ENCODE measurements at places on chromosomes 7 and 10. TPM values are rescaled to one million over a fixed set of nuclear protein-coding genes. Genes with fewer than 3 reads are reported as not detected.
A peak's percentile ranks its signal among the peaks of the same experiment; 100 is the strongest.

GRCh38 chr10:32419615-32420014 lies 26.3 kb upstream of the CCDC7 start:
- DNase-seq: no peak

LBX1 gene
- 0.20 TPM for total RNA-seq

DNA sequence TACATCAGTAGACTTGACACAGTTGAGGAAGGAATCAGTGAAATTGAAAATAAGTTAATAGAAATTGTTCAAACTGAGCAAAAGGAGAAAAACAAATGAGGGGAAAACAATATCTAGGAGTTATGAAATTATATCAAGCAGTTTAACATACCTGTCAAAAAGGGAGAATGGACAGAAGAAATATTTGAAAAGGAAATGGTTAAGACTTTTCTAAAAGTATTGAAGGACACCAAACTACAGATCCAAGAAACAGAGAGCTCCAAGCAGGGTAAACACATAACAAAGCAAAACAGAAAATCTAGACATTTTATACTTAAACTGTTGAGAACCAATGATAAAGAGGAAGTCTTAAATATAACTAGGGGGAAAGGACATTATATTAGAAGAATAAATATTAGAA lies 8.6 kb upstream of the GIMAP5 start:
- no peak for DNase-seq

DNA sequence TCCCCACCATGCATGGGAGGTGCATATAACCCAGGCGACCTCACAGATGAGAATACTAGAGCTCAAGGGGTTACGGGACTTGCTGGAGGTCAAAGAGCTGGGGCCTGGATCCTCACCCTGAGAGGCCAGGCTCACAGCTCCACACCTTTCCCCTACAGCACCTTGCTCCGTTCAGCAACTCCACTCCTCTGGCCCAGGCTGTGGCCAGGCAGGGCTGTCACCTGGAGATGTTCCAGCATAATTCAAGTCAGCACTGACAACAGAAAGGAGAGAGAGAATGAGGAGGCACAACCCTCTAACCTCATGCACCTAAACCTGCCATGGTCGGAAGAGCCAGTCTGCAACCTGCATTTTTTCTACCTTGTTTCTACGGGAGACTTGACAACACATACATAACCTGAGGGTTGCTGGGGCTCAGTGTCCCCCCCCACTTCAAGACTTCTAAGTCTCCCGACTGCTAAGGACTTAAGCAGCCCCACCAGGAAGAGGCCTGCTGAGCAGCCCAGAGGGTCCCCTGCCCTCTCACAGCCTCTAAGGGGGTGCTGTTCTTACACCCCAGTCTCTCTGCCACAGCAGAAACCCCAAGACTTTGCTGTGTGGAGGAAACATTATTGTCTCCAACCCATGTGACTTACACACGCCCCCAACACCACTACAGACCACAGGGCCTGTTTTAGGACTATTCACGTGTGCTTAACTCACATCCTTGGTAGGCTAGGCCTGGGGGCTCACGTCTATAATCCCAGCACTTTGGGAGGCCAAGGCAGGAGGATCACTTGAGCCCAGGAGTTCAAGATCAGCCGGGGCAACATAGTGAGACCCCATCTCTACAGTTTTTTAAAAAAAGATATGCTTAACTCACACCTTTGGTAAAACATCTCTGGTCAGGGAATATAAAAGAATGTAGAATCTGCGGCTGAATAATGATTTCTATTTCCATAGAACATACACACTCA lies 175.6 kb downstream of the FAM107B start:
- DNase-seq: no peak

SPDYE2B gene
- not detected for total RNA-seq

GRCh38 chr10:86288695-86289576 lies 77.7 kb downstream of the GRID1 start:
- DNase-seq: no peak

TSPAN33 gene
- total RNA-seq: 2.6 TPM

DNA sequence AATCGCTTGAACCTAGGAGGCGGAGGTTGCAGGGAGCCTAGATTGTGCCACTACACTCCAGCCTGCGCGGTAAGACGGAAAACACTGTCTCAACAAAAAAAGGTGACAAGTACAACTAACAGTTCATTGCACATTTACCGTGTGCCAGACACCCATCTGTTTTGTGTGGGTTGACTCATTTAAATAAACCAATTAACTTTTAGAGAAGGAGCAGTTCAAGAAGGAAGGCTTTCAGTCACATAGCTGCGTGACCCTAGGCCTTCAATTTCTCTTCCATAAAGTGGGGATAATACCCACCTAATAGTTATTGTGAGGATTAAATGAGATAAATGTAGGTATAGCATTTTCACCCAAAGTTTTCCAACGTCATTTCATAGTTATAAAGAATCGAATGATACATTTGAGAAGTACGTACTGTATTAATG lies 52.3 kb upstream of the KDM7A start:
- DNase-seq: no peak

- no peak for DNase-seq
These were observed 50.6 kb downstream of the PRTFDC1 start for GRCh38 chr10:24901686-24902399.

- no peak for DNase-seq
These were observed 809.7 kb downstream of the CCSER2 start for GRCh38 chr10:85138046-85138445.

ATP5MK gene
- total RNA-seq: 7.3 TPM

DNA sequence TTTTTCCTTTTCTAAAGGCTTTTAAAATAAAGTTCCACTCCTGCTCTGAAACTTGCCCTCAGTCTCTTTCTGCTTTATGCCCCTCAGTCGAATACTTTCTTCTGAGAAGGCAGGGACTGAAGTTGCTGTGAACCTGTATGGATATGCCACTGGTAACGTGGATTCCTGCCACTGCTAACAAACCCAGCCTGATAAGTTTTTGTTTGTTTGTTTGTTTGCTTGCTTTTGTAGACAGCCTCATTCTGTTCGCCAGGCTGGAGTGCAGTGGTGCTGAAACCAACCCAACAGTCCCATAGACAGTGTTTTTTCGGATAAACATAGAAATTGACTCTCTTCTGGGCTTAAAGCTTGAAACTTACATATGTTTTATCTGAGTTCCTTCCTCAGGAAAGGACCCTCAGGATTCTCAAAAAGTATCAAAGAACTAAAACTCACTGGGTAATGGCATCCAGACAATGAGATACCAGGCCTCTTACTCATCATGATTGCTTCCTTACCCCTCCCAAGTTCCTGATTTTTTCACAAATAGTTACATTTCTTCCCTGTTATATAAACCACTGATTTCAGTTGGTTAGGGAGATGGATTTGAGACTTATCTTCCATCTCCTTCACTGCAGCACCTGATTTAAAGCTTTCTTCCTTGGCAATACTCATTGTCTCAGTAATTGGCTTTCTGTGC lies 273.6 kb downstream of the SDHAF3 start:
- DNase-seq: no peak

- DNase-seq: peak; percentile 18
These were observed 36.5 kb downstream of the ANKIB1 start for GRCh38 chr7:92282221-92282814.

DNA sequence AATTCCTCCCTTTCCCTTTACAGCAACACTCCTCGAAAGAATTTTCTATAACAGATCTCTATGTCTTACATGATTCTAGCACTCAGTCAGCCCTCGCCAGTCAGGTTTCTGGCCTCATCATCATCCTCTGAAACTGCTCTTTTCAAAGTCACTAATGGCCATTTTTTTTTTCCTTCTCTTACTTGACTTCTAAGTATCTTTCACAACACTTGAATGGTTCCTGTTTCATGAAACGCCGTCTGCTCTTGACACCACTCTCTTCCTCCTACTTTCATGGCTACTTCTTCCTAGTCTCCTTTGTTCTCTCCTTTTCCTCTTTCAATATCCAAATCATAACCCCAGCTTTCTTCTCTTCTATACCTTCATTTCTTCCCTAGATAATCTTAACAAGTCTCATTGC lies 100.5 kb upstream of the NRP1 start:
- no peak for DNase-seq

- no peak for DNase-seq
These were observed 24.9 kb downstream of the RPS24 start for GRCh38 chr10:78058562-78058961.

- no peak for DNase-seq
These were observed 117.9 kb downstream of the CFTR start for GRCh38 chr7:117597755-117598154.

- DNase-seq: no peak
These were observed 17.1 kb downstream of the DUSP5 start for GRCh38 chr10:110514848-110515247.

DNA sequence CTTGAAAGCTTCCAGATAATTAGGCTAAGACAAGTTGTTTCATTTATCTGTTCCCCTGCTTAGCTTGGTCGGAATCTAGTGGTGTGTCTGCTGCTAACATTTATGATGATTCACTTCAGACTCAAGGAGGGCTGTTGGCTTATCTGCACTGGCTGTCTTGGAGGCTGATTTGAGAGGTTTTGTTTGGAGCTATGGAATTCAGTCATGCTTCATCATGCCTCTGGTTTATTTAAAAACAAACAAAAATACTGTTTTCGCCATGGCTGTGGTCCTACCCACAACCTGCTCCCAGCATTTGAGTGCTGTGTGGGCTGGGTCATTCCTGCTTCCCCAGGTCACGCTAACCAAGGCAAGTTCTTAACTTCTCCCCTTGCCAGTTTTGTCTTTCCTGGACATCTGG lies 11.7 kb upstream of the ARPC1B start:
- no peak for DNase-seq

GRCh38 chr7:28546067-28546466 lies 133.7 kb downstream of the CREB5 start:
- no peak for DNase-seq

GRCh38 chr10:67666416-67667034 lies 29.5 kb downstream of the CTNNA3 start:
- no peak for DNase-seq

LRRD1 gene
- total RNA-seq: 0.20 TPM

DNA sequence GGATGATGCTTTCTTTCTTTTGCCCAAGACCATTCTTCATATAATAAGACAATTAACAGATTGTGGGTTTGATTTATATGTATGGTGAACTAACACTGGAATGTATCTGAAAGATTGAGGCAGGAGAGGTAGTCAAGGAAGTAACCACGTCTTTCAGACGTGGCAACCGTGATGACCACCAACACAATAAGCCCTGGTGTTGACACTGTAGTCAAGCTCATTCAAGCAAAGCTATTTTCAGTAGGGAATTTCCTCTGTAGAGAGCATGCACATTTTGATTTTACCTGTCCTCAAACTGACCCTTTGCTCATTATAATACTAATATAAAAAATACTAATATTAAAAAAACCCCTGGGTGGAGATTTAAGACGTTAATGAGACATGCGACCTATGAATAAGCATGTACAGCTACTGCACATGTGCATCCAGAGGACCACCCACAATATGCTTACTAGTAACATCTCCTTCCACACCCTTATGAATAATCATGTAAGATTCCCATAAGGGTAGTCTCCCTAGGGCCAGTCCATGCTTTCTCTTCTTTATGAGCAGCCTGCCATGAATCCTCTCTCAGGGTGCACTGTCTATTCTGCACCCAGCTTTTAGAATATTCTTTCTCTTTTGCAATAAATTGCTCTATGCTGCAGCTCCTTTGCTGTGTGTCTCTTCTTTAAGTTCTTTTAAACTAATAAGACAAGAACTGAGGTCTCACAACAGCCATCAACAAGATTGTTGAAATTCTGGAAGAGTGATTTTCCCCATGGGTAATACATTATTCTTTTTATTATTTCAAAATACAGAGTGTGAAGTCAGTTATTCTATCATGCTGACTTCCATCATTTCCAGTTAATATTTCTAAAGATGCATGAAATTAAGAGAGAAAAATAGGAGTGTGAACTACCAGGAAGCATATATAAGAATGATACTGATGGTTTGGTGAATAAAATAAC lies 151.3 kb upstream of the NPVF start:
- no peak for DNase-seq

- DNase-seq: no peak
These were observed 46.8 kb downstream of the ASB13 start for GRCh38 chr10:5619362-5620211.

GRCh38 chr7:106062521-106062931 lies 49.6 kb downstream of the SYPL1 start:
- no peak for DNase-seq

- DNase-seq: no peak
These were observed 72.9 kb downstream of the PLXNA4 start for GRCh38 chr7:132503415-132503814.

- DNase-seq: no peak
These were observed 11.3 kb downstream of the XRCC2 start for GRCh38 chr7:152664636-152665035.

- DNase-seq: no peak
These were observed 151.0 kb upstream of the YAE1 start for GRCh38 chr7:39415091-39415787.

DNA sequence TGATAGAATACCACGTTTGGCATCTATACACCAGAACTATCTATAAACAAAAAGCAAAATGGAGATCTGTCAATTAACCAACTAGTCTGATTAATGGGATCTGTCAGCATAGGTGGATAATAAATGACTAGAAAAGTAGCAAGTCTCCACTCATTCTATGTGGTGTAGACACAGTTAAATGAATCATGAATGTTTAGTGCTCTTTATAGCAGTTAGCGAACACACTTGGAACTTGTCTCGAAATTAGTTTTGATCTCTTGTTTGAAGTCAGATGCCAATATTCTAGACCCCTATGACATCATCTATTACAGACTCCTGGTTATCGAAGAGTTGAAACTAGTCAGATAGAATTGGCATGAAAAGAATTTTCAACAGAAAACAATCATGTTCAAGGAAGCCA lies 259.7 kb downstream of the AHR start:
- no peak for DNase-seq

- no peak for DNase-seq
These were observed 98.6 kb downstream of the BUB3 start for GRCh38 chr10:123252779-123253178.

- DNase-seq: no peak
These were observed 229.3 kb downstream of the IMMP2L start for GRCh38 chr7:111333010-111333409.

CFTR gene
- total RNA-seq: 22.3 TPM

DNA sequence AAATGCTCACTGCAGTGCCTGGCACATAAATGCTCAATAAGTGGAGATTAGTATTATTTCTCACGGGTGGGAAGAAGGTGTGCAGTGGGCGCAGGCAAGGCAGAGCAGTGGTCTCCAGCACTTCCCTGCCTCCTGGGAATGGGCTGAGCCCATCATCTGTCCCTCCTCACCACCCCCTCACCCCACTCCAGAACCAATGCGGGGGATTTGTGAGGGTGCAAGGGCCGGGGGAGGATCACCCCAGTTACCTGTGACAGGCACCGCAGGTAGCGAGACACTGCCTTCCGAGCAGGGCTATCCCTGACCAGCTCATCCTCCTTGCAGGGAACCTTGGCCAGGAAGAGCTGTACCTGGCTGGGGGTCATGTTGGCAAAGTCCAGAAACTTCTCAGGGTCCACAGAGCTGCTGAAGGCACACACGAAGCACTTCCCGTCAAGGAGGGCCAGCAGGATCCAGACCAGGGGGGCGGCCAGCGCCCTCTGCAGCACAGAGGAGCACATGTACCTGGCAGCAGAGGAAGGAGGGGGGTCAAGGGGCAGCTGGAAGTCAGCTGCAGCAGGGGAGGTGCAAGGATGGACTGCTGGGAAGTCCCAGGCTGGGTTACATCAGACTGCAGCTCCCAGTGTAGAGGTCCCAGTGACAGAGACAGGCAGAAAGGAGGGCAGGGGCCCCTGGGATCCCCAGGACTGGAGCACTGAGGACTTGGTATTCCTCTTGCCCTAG lies 2.8 kb downstream of the CALHM3 start:
- no peak for DNase-seq

INHBA gene
- 15.0 TPM for total RNA-seq

OPALIN gene
- total RNA-seq: not detected
